Umbilical cord (tissue), 2 donors: ENCODE measurements at places on chromosomes 6 and 20. TPM values are rescaled to one million over a fixed set of nuclear protein-coding genes. Genes with fewer than 3 reads are reported as not detected.

DNA sequence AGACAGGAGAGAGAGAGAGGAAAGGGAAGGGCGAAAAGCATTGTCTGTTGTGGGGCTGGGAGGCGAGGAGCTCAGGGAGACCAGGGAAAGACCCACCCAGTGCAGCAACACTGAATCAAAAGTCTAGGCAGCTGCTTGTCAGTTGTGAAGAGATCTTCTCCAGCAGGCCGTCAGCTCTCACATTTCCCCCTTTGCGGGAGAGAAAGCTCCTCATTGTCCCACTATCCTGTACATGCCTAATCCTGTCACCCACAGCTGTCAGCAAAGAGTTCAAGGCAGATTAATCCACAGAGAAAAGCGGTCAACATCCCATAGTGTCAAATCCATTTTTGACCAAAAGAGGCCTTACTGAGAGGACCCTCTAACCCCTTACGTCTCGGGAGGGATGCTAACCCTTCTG lies 27.3 kb downstream of the RNF182 start:
- DNase-seq: no peak

- no peak for DNase-seq
These were observed 145.1 kb downstream of the CLIC5 start for GRCh38 chr6:45870531-45870930.

- DNase-seq: no peak
These were observed 244.7 kb upstream of the PRND start for GRCh38 chr20:4476903-4477500.

DNA sequence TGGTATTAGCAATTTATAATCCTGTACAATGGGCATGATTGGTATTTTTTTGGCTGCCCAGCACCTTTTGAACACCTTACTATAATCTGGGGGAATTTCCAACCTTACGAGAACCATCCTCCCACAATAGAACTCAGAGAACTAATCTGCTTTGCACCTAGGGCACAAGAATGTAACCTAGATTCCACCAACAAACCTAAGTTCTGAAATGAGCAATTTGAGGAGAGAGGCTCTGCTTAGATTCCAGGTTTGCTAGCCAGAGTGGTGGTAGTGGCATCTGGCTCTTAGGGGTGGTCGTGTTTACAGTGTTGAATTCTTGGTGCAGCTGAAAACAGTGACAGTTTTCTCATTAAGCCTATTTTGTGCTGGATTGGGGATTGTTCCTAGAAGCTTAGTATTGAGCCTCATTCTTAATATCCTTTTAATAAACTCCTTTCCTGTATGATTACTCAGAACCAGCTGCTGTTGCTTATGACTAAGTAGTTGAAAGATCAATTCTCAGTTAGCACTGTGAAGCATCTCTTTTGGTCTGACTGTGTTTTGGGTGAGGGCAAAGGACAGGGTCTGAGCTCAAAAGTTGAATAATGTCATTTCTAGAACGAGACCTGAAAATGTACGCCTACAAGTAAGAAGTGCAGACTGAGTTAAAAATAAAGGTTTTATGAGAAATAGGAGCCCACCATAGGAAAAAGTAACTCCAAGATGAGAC lies 385.6 kb downstream of the CDKAL1 start:
- DNase-seq: no peak

DNA sequence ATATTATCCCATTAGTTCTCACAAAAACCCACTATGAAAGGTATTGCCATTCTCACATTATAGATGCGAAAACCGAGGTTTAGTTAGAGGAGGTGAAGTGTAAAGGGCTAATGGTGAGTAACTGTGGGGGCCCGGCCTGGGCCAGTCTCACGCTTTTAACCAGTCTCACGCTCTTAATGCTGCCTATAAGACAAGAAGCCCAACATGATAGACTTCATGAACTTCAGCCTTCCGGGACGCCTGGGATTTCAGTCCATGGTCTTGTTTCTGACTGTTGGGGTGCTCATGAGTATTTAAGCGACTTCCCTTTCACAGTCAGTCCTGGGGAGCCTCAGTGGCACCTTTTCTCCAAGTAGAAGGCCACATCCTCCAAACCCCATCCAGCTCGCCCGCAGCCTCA lies 31.7 kb downstream of the AGPAT4 start:
- DNase-seq: no peak

- no peak for DNase-seq
These were observed 4.9 kb upstream of the DLL1 start for GRCh38 chr6:170295510-170296422.

DNA sequence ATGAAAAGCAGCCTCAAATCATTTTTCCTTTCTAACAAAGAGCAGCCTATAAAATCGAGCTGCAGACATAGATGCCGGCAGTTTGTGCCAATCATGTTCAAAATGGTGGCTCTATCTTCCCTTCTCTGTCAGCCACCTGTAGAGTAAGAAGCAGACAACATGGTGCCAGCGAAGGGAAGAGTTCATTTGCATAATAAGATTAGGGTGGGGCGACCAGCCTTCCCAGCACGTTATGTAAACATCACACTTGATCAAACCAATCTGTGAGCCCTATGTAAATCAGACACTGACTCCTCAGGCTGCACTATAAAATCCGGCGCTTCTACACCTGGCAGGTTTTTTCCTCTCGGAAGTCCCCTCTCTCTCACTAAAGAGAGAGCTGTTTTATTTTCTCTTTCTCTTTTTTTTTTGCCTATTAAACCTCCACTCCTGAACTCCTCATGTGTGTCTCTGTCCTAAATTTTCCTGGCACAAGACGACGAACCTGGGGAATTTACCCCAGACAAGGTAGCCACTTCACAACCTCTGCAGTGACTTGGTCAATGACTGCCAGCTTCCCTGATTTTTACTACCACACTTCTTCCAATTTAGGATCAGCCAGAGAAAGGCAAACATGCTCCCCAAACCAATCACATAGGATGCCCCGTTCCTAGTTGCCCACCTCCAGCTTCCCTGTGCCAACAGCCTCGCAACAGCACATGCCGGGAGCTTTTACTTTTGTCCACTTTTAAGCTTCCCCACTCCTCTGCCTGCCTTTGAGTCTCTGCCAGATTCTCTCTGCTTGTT lies 12.9 kb downstream of the TPMT start:
- no peak for DNase-seq

- no peak for DNase-seq
These were observed 79.9 kb downstream of the VGLL2 start for GRCh38 chr6:117345292-117345610.

GRCh38 chr6:90297867-90298381 lies 1.3 kb upstream of the BACH2 start:
- DNase-seq: no peak

- DNase-seq: no peak
These were observed 34.9 kb downstream of the GSTA2 start for GRCh38 chr6:52728394-52728793.

GRCh38 chr6:37062424-37062823 lies 57.0 kb downstream of the FGD2 start:
- DNase-seq: no peak

The NCOA7 gene
- total RNA-seq: 31.3 TPM

The PPP2R5D gene
- 26.7 TPM for total RNA-seq

The NEU1 gene
- 47.9 TPM for total RNA-seq

The MRPS10 gene
- total RNA-seq: 30.8 TPM

The LRFN2 gene
- total RNA-seq: 1.9 TPM

The TNF gene
- 1.4 TPM for total RNA-seq

The PNPLA1 gene
- total RNA-seq: 1.4 TPM
